ENCODE measurements at places on chromosomes 4 and X.
A peak's percentile ranks its signal among the peaks of the same experiment; 100 is the strongest.

GRCh38 chr4:144667500-144667899 is 21.5 kb downstream of the HHIP start:
- H3K4me3 ChIP-seq, result no peak overlapping the region
- H3K36me3 ChIP-seq, result no peaks in the 10 kb centered on the region
- H3K27me3 ChIP-seq, result no peaks in the 10 kb centered on the region
- H3K27ac ChIP-seq, result no peak overlapping the region
- no peak for DNase-seq

DNA sequence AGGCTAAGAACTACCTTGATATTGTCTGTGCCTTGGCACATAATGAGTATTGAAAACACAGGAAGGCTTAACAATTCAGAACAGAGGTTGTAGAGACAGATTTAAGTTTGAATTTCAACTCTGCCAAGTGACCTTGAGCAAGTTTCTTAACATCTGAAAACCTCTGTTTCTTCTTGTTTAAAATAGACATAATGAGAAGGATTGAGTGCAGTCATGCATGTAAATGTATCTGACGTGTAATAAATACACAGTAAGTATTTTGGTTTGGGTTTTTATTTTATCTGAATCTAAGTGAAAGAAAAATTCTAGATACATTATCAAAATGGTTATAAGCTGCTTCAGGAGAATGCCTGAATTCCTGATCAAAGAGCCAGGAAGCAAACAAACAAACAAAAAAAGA is 111.9 kb downstream of the ANXA5 start:
- H3K36me3 ChIP-seq, result no peaks in the 10 kb centered on the region
- no peaks in the 10 kb centered on the region for H3K27me3 ChIP-seq
- H3K4me1 ChIP-seq, result peaks cover 2% of the 10 kb centered on the region
- DNase-seq, result no peak

- no peaks in the 10 kb centered on the region for H3K4me1 ChIP-seq
- no peaks in the 10 kb centered on the region for H3K27me3 ChIP-seq
- H3K27ac ChIP-seq, result no peak overlapping the region
- H3K36me3 ChIP-seq, result no peaks in the 10 kb centered on the region
Measured at GRCh38 chr4:93018806-93019205, 715.0 kb downstream of the GRID2 start.

DNA sequence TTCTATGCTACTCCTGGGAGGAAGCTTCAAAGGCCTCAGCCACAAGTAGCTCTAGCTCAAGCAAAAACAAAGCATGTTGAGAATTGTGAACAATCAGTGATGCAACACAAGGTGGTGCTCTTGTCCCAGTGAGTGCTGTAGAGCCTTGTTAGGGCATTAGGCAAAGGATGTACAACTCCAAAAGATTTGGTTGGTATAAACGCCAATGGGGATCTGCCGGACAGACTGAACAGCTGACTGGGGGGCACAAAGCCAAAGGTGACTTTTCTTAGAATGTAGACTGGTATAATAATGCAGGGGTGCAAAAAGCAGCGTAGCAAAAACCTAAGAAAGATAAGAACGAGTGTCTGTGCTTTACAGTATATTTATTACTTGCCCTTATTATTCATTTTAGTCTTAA is 62.6 kb upstream of the ALB start:
- peak; percentile 56 for DNase-seq
- H3K4me1 ChIP-seq, result no peaks in the 10 kb centered on the region
- no peak overlapping the region for H3K27ac ChIP-seq
- no peaks in the 10 kb centered on the region for H3K36me3 ChIP-seq

DNA sequence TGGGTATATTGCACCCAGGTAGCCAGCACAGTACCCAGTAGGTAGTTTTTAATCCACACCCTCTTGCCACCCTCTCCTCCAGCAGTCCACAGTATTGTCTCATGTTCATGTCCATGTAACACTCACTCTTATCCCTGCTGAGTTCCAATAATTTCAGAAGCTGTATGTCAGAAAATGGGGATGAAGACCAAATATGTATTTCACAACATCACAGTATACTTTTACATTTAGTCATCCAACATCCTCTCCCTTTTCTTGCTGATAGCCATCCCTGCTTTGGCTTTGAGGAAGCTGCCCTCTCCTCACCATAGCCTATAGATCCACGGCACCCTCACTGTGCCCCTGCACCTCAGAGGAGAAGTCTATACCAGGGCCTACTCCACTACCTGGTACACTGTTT is 126.0 kb upstream of the LDB2 start:
- H3K36me3 ChIP-seq, result no peaks in the 10 kb centered on the region
- no peak for DNase-seq
- no peak overlapping the region for H3K4me3 ChIP-seq
- H3K27ac ChIP-seq, result no peak overlapping the region

- H3K4me1 ChIP-seq, result peaks cover 8% of the 10 kb centered on the region
- no peak overlapping the region for H3K27ac ChIP-seq
- no peaks in the 10 kb centered on the region for H3K27me3 ChIP-seq
- H3K4me3 ChIP-seq, result no peak overlapping the region
- no peak for DNase-seq
Measured at GRCh38 chr4:36348403-36348938, 67.1 kb downstream of the DTHD1 start.

DNA sequence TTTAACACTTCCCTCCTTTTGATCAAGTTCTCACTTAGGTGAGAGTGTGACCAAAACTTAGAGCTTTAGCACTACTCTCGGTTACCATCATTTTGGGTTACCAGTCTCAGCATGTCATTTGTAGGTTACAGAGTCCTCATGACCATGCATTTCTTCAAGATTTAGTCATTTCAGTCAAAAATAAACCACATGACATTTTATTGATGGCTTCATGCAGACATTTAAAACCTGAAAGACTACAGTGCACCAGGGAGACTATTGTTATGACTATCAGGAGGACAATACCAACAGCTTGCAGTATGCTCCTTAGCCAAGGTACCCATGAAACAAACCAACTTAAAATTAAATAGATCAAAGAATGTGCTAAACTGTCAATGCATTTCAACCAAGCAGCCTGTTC is 498.1 kb upstream of the FSTL5 start:
- no peaks in the 10 kb centered on the region for H3K4me1 ChIP-seq
- H3K27ac ChIP-seq, result no peak overlapping the region
- no peaks in the 10 kb centered on the region for H3K36me3 ChIP-seq
- H3K27me3 ChIP-seq, result no peaks in the 10 kb centered on the region

- no peak overlapping the region for H3K27ac ChIP-seq
- DNase-seq, result no peak
- no peaks in the 10 kb centered on the region for H3K4me1 ChIP-seq
- no peak overlapping the region for H3K4me3 ChIP-seq
- H3K27me3 ChIP-seq, result no peaks in the 10 kb centered on the region
Measured at GRCh38 chr4:124432500-124432899, 280.0 kb downstream of the ANKRD50 start.

- no peak for DNase-seq
- no peaks in the 10 kb centered on the region for H3K27me3 ChIP-seq
Measured at GRCh38 chrX:16665089-16665488, 15.1 kb downstream of the S100G start.
